Activated T-cell treated with anti-CD3 and anti-CD28 coated beads, Interleukin-2, amount 50 U/mL, for 72 hours (primary cell): ENCODE measurements at places on chromosomes 7 and 10. TPM values are rescaled to one million over a fixed set of nuclear protein-coding genes. Genes with fewer than 3 reads are reported as not detected.
A peak's percentile ranks its signal among the peaks of the same experiment; 100 is the strongest.

RHOBTB1 gene
- 0.77 TPM for total RNA-seq

AQP1 gene
- 0.72 TPM for total RNA-seq

BRAT1 gene
- 35.2 TPM for total RNA-seq

TUBAL3 gene
- total RNA-seq = not detected

GRM3 gene
- total RNA-seq = not detected

FAM25G gene
- total RNA-seq = not detected

GRCh38 chr10:44516891-44517290 lies 132.0 kb upstream of the CXCL12 start:
- no peaks in the 10 kb centered on the region for H3K36me3 ChIP-seq
- no peak for DNase-seq
- H3K4me3 ChIP-seq = no peak overlapping the region
- H3K27ac ChIP-seq = no peak overlapping the region
- no peaks in the 10 kb centered on the region for H3K27me3 ChIP-seq

- peaks cover 11% of the 10 kb centered on the region for H3K27me3 ChIP-seq
- no peak overlapping the region for H3K4me3 ChIP-seq
- no peaks in the 10 kb centered on the region for H3K4me1 ChIP-seq
These were observed 154.1 kb downstream of the KIAA1217 start for GRCh38 chr10:24363070-24363469.

GRCh38 chr10:16845248-16845647 lies 28.0 kb upstream of the RSU1 start:
- no peaks in the 10 kb centered on the region for H3K27me3 ChIP-seq
- H3K27ac ChIP-seq = no peak overlapping the region
- H3K36me3 ChIP-seq = no peaks in the 10 kb centered on the region
- no peak for DNase-seq
- H3K4me1 ChIP-seq = no peaks in the 10 kb centered on the region

DNA sequence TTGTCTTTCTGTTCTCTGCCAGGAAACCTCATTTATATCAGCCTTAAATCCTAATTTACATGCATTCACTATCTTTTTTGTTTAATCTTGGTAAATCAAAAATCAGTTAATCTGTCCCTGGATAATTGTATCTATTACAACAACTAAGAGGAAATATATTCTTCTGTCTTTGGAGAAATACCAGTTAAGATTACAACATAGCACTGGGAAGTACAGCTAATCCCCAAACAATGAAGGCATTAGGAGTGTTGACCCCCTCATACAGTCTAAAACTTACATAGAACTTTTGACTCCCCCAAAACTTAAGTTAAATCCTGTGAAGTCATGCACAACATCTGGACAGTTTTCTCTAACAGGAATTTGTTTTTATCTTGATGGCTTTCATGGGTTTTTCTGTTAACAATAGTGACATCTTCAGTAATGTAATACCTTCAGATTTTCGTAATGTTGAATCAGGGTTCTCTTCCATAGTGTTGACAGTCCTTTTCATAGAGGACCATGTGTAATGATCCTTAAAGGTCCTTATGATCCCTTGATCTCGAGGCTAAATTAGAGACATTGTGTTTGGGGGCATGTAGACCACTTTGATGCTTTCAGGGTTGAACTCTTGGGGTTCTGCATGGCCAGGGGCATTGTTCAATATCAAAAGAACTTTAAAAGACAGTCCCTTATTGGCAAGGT lies 24.1 kb upstream of the ABCC2 start:
- no peak overlapping the region for H3K4me3 ChIP-seq
- no peak for DNase-seq
- H3K27ac ChIP-seq = peak overlapping the region; percentile 34
- no peaks in the 10 kb centered on the region for H3K27me3 ChIP-seq

GRCh38 chr7:73626814-73627213 lies 2.5 kb upstream of the MLXIPL start:
- no peak overlapping the region for H3K27ac ChIP-seq
- H3K4me3 ChIP-seq = no peak overlapping the region
- H3K4me1 ChIP-seq = peaks cover 10% of the 10 kb centered on the region
- peaks cover 58% of the 10 kb centered on the region for H3K27me3 ChIP-seq
- no peak for DNase-seq
- no peaks in the 10 kb centered on the region for H3K36me3 ChIP-seq

DNA sequence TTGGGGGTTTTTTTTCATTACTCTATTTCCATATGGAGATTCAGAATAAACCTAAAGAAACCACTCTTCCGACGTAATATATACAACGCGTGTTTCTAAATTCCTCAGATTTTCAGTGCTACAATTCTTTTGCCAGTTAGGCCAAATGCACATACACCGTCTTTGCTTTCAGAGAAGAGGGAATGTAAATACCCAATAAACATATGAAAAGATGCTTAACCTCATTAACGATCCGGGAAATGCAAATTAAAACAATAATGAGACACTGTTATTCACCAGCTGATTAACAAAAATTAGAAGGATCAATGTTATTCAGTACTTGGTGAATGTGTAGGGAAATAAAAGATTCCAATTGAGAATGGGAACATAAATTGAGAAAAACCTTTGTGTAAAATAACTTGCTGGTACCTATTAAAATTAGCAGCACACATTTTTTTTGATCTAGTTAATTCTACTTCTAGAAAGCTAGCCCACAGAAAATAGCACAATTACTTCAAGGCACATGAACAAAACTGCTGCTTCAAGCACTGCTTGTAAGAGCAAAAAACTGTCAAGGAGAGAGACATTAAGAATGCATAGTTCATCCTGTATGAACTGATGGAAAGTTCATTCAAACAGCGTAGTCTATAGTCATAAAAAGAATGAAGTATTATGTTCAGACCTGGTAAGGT lies 56.7 kb downstream of the FGFR2 start:
- H3K4me3 ChIP-seq = no peak overlapping the region
- no peak overlapping the region for H3K27ac ChIP-seq
- H3K36me3 ChIP-seq = no peaks in the 10 kb centered on the region
- no peaks in the 10 kb centered on the region for H3K27me3 ChIP-seq

DNA sequence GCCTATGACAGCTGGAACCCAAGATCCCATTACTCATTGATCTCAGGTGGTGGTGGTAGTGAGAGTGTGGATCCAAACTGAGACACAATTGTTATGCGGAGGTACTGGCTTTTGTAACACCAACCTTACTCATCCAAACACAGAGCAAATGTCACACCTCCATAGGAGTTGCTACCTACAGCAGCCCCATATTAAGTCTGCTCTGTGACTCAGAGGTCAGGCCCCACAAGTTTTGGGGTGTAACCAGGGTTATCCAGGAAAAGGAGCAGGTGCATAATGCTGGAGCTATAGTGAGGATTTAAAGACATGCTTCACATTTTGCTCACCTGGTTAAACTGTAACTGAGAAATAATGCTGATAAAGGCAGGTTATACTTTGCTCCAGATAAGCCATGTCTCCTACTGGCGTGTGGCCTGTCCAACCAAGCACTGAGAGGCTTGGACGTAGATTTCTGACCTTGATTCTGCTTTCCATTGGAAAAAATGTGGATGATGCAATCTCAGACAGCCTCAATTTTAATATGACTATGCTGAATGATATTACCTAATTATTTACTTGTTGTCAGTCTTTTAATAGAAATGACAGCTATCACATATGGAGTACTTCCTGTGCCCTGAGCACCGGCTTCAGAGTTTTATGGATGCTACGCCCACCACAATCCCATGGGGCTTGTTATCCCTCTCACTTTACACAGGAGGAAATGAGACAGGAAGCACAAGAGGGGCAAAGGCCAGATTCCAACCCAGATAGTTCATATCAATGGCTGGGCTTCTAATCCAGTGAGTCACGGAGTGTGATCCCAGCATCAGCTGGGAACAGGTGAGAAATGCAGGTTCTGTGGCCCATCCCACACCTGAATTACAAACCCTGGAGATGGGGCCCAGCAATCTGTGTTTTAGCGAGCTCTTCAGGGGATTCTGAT lies 181.3 kb downstream of the CHN2 start:
- no peak overlapping the region for H3K27ac ChIP-seq
- no peaks in the 10 kb centered on the region for H3K4me1 ChIP-seq
- H3K36me3 ChIP-seq = no peaks in the 10 kb centered on the region

DNA sequence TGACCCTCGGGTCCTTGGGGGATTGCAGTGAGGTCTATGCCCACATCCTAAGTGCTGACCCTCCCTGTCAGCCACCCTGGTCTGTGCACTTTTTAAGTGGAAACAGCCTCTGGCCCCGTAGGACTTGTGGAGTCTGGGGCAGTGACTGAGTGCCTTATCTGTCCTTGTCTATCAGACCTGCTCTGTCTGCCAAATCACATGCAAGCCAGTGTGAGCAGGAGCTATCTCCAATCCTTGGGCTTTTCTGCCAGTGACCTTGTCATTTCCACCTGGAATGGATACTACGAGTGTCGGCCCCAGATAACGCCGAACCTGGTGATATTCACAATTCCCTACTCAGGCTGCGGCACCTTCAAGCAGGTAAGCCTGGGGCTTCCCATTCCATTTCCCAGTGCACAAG lies 62.7 kb downstream of the C10orf120 start:
- DNase-seq = no peak
- H3K4me1 ChIP-seq = no peaks in the 10 kb centered on the region
- H3K36me3 ChIP-seq = no peaks in the 10 kb centered on the region

DNA sequence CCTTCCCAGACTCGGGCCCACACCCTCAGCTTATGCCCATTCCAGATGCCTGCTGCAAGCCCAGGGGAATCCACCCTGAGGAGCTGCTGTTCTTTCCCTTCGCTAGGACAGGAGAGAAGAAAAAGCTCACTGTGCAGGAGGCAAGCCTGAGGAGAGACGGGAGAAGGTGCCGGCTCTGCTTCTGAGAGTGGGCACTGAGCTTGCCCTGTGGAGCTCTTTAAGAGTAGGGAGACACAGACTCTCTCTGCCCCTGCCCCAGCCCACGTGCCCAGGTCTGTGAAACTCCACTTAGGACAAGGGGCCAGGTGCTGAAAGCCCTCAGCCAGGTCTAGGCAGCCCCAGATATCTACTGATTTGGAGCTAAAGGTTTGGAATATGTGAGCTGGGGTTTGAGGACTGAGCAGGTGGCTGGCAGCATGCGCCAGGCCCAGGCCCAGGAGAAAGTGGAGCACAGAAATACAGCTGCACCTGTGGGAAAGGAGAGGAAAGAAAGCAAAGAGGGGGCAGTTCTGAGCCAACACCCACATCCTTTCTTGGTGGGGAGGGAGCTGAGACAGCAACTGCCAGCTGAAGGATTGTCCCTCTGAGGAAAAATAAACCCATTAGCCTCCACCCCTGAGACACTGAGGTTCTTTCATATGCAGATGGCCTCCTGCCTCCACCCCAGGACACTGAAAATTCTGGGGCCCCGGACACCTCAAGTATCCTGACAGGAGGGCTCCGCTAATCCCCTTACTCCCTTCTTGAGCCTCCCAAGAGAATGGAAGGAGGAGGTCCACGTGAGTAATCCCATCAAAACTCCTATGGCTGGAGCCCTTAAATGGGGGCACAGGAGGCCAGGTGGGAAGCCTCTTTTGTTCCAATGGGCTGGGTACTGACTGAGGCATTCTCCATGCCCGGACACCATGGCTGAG lies 7.3 kb downstream of the POLL start:
- no peak overlapping the region for H3K27ac ChIP-seq
- H3K4me3 ChIP-seq = no peak overlapping the region
- no peaks in the 10 kb centered on the region for H3K27me3 ChIP-seq
- peaks cover 6% of the 10 kb centered on the region for H3K36me3 ChIP-seq
- no peak for DNase-seq
- H3K4me1 ChIP-seq = no peaks in the 10 kb centered on the region

DNA sequence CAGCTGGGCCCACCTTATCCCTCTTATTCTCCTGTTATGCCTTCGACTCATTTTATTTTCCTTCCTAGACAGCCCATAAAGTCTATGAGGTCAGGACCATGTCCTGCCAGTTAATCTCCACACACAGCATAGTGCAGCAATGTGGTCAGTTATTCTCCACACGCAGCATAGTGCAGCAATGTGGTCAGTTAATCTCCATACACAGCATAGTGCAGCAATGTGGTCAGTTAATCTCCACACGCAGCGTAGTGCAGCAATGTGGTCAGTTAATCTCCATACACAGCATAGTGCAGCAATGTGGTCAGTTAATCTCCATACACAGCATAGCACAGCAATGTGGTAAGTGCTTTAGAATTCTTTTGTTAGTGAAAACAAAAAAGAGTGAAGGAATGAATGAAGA lies 77.8 kb downstream of the TEX36 start:
- H3K27ac ChIP-seq = no peak overlapping the region
- peaks cover 9% of the 10 kb centered on the region for H3K27me3 ChIP-seq
- no peak overlapping the region for H3K4me3 ChIP-seq
- H3K36me3 ChIP-seq = no peaks in the 10 kb centered on the region
- H3K4me1 ChIP-seq = no peaks in the 10 kb centered on the region

- H3K27ac ChIP-seq = no peak overlapping the region
- H3K4me1 ChIP-seq = peaks cover 55% of the 10 kb centered on the region
- no peaks in the 10 kb centered on the region for H3K27me3 ChIP-seq
These were observed 132.2 kb downstream of the MAD1L1 start for GRCh38 chr7:2100278-2101208.

- no peak overlapping the region for H3K27ac ChIP-seq
- H3K36me3 ChIP-seq = peaks cover 3% of the 10 kb centered on the region
- no peaks in the 10 kb centered on the region for H3K27me3 ChIP-seq
- DNase-seq = no peak
These were observed 528 bp downstream of the CAMK2G start for GRCh38 chr10:73873838-73874215.

DNA sequence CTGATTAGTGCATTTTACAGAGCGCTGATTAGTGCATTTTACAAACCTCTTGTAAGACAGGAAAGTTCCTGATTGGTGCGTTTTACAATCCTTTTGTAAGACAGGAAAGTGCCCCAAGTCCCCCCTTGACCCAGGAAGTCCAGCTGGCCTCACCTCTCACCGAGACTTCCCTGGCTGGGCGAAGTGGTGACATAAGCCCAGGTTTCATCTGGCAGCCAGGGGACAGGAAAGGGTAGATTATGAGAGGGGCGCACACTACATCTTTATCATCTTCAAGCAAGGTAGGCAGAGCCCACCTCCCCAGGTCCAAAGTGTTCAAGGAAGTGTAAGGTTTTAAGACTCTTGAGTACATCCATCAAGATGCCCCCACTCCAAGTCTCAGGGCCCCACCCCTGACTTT lies 5.5 kb upstream of the GDF10 start:
- no peak for DNase-seq
- H3K4me1 ChIP-seq = no peaks in the 10 kb centered on the region
- H3K27me3 ChIP-seq = peaks cover 14% of the 10 kb centered on the region
- H3K36me3 ChIP-seq = no peaks in the 10 kb centered on the region
- no peak overlapping the region for H3K4me3 ChIP-seq
- H3K27ac ChIP-seq = no peak overlapping the region

DNA sequence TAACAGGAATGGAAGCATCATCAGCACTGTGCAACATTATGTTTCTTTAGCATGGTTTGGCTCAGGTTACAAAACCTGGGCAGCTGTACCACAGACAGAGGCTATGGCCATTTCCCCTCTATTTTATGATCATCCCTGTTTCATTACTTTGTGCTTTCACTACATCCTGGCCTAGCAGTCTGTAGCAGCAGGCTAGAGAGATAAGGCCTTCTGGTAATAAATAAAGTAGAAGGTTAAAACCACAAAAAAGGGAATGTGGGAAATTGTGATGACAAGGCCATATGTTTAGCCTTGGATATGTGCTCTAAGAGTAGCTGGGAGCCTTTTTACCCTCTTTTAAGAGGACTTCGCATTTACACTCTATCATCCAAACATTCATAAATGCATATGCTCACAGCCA lies 266.2 kb upstream of the PHF14 start:
- no peak for DNase-seq
- H3K36me3 ChIP-seq = no peaks in the 10 kb centered on the region
- H3K27me3 ChIP-seq = no peaks in the 10 kb centered on the region
- H3K27ac ChIP-seq = no peak overlapping the region
- no peaks in the 10 kb centered on the region for H3K4me1 ChIP-seq
